ENCODE measurements at places on chromosomes 2 and 18.

GRCh38 chr18:77093067-77093430, 39.5 kb downstream of the MBP start:
- no peak for DNase-seq

GRCh38 chr2:154495455-154495868, 203.0 kb upstream of the KCNJ3 start:
- no peak for DNase-seq

GRCh38 chr2:46439582-46439981, 39.8 kb upstream of the TMEM247 start:
- no peak for DNase-seq

DNA sequence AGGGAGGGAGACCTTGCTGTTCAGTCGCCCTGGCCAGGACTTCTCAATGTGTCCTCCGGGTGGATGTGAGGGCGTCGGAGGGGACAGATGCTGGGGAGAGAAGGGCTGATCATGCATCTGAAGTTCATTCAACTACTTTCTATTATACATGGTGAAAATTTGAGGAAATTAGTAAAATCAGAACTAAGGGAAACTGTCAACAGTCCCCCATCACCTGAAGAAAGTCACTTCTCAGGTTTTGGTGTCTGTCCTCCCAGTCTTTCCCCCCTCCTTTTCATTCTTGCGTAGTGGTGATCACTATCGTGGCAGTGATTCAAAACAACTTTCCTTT, 17.4 kb upstream of the ACKR3 start:
- no peak for DNase-seq

DNA sequence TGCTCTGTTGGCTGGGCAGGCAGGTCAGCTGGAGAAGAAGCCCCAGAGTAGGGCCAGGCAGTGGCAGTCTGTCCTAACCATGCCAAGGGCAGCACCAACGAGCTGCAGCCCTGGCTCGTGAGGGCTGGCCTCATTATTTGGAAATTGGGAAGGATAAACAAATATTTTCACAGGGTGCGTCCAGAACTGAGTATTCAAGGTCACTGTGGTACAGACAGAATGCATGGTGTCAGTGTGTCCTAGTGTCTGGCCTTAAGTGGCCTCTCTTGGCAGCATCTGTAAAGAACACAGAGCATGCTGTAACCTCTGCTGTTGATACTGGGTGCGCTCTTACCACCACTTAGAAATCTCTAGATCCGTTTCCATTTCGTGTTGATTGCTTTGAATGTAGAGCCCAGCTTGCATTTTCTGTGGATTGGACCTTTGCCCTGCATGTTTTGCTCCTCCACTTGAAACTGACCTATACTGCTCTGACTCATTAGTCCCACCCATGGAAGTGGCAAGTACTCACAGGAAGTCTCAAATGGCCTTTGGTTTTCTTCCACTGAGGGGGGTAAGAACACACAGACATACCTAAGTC, 88.2 kb downstream of the GREB1L start:
- peak; percentile 56 for DNase-seq

- peak; percentile 18 for DNase-seq
These were observed 103.9 kb upstream of the TACR1 start for GRCh38 chr2:75303227-75303626.

DNA sequence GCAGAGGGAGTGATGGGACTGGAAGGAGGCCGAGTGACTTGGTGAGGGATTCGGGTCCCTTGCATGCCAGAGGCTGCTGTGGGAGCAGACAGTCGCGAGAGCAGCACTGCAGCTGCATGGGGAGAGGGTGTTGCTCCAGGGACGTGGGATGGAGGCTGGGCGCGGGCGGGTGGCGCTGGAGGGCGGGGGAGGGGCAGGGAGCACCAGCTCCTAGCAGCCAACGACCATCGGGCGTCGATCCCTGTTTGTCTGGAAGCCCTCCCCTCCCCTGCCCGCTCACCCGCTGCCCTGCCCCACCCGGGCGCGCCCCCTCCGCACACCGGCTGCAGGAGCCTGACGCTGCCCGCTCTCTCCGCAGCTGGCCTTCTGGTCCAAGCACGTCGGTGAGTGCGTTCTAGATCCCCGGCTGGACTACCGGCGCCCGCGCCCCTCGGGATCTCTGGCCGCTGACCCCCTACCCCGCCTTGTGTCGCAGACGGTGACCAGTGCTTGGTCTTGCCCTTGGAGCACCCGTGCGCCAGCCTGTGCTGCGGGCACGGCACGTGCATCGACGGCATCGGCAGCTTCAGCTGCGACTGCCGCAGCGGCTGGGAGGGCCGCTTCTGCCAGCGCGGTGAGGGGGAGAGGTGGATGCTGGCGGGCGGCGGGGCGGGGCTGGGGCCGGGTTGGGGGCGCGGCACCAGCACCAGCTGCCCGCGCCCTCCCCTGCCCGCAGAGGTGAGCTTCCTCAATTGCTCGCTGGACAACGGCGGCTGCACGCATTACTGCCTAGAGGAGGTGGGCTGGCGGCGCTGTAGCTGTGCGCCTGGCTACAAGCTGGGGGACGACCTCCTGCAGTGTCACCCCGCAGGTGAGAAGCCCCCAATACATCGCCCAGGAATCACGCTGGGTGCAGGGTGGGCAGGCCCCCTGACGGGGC, 4.6 kb downstream of the PROC start:
- peak; percentile 90 for DNase-seq

DNA sequence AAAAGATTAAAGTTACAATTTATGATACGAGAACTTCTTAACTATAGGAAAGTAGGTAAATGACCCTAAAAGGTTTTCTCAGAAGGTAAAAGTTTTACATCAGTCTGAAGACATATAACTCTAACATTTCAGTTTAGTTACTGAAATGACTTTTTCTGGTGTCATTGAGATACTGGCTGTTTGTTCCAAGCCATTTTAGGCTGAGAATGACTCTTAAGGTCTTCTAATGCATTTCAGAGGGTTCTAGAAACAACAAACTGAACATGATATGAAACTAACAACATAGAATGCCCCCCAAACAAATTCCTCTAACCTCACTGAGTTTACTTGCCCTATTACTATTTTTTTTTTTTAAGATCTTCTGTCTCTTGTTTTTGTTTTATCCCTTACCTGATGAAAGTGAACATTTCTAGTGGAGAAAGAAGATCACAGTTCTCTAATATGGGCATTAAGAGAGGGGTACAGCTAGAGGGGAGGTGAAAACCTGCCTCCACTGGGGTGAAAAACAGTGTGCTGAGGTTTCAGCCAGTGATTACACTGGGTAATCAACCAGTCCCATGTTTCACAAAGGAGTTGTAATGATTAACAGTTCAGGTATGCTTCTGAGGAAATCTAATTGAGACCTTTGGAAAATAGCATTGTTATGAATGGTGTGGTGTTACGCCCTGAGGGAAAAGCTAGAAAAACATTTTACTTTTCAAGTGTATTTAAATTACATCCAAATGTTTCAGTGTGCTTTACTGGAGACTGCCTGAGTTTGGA, 11.2 kb downstream of the NABP1 start:
- DNase-seq: peak; percentile 48

Data from DMS53 (cell line).